ENCODE measurements at places on chromosomes 2 and 18.

GRCh38 chr2:58767828-58768714 is 526.9 kb upstream of the FANCL start:
- DNase-seq, result no peak

- no peak for DNase-seq
These were observed 1154.5 kb upstream of the CHAC2 start for GRCh38 chr2:52613064-52613463.

- DNase-seq, result no peak
These were observed 358.7 kb downstream of the SETBP1 start for GRCh38 chr18:45039376-45039775.

DNA sequence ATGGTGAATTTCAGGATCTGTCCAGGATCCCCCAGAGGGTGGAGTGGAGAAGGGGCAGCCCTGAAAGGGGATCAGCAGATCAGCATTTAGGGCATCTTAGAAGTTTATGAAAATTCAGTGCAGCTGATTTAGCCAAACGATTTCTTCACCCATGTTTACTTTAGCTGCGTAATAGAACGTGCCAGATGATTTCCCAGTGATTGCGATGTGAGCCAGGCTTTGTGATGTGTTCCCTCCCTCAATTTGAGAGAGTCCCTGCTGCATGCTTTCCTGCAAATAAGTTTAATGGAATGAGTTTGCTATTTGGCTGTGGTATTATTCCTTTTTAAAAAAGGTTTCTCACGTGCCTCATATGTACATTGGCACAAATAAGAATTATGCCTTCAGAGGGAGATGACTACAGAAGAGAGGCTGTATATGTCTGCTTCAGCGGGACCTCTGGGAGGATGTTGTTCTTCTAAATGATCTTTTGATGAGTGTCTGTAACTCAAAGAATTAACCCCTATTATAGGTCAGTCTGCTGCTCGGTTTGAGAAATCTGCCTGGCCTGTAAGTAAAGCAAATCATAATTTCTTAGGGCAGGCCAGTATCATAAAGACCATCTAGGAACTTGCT is 111.9 kb downstream of the MRO start:
- DNase-seq, result no peak

DNA sequence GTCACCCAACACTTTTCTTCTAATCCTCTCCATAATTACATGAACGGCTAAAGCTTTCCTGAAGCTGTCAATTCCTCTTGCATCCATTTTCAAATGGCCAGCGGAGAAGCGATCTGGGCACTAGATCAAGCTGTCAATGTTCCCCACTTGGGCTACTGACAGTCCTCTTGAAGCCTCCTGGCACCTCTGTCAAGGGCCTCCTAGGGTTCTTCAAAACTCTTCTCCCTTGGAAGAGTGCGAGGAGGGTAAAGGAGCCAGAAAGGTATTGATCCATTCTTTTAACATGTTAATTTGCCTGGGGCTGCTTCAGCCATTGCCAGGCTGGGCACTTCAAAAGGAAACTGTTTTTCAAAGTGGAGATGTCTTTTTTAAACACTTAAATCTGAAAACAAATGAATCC is 19.8 kb downstream of the EPHA4 start:
- DNase-seq, result no peak

GRCh38 chr2:9909106-9909505 is 42.4 kb upstream of the GRHL1 start:
- no peak for DNase-seq

DNA sequence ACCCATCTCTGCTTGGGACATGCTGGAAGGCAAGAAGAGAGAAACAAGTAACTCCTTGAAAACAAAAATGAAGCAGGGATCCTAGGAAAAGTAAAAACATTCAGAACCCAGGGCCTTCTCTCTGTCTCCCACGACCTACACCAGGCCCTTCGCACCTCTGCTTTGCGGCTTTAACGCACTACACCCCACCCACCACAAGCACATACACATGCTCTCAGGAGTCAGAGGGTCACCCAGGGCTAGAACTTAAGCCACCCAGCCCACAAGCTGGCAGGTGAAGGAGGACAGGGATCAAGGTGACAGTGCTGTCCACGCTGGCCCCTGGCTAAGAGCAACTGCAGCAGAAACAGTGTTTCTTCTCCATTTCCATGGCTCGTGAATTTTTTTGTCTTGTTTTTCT is 72.2 kb downstream of the BCL11A start:
- DNase-seq, result no peak

DNA sequence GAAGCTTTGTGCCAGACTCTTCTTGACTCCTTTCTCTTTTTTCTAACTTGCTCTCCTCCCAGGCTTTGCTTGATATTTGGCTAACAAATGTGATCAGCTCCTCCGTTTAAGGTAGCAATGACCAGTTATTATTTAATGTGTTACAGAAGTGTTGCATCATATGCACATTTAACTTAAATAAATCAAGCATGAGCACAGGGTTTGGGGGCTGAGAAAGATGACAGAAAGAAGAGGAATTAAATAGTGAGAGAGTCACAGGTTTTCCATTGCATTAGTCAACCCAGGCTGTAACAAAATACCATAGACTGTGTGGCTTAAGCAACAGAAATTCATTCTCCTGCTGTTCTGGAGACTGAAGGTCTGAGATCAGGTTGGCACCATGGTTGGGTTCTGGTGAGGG is 343.8 kb downstream of the RPRM start:
- DNase-seq, result no peak

DNA sequence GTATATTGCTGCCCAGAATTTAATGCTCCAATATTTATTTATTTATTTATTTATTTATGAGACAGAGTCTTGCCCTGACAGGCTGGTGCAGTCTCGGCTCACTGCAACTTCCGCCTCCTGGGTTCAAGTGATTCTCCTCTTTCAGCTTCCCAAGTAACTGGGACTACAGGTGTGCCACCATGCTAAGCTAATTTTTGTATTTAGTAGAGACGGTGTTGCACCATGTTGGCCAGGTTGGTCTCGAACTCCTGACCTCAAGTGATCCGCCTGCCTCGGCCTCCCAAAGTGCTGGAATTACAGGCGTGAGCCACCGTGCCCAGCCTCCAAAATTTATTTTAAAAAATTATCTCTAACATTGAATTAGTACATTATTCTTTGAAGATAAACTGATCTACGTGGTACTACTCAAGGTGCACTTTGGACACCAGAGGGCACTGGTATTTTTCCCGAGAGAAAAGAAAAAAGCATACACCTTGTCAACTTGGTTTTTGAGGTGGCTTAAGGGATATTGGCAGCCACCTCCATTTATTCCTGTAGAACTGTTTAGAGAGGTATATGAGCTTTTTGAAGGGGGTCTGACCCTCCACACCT is 1.4 kb upstream of the IDH1 start:
- DNase-seq, result no peak

DNA sequence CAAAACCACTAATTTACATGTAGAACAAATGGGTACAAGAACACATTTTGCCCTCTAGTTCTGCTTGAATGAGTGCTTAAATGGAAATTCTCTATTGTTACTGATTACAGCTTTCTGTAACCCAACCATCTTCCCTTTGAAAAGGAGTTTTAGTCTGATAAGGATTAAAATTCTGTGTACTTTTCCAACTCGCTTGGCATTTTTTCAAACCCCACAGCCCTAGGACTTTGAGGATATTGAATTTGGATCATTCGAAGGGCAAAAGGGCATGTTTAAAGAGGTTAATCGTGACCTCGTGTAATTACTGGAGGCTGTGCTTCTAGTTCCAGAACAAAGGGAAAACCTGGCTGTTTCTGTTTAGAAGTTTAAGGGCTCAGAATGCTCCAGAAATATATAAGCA is 432.3 kb downstream of the PID1 start:
- DNase-seq, result no peak

- DNase-seq, result no peak
These were observed 87.6 kb downstream of the FAM228A start for GRCh38 chr2:24262421-24262970.

GRCh38 chr18:8480506-8481328 is 128.5 kb upstream of the RAB12 start:
- DNase-seq, result peak; percentile 27

- DNase-seq, result no peak
These were observed 160.9 kb downstream of the ZEB2 start for GRCh38 chr2:144358979-144359541.

DNA sequence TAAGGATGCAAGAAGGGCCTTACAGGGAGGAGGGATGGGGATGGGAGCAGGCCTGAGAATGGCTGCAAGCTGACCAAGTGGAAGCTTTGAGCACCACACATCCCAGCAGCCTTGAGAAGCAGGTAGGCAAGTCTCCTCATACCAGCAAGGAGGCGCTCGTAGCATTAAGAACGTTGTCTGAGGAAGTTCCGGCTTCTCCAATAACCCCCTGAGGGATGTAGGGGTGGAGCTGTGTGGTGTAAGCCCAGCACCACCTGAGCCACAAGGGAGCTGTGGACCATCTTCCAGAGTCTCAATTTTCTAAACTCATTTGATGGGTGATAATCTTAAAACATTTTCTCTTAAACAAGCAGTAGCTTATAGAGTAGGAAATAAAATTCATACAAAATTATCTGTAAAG is 50.6 kb downstream of the ST3GAL5 start:
- DNase-seq, result no peak

Measured in pulmonary artery endothelial cell (primary cell).